ENCODE measurements at places on chromosomes 7 and 10. TPM values are rescaled to one million over a fixed set of nuclear protein-coding genes. Genes with fewer than 3 reads are reported as not detected.

PCDH15 gene
- total RNA-seq, result not detected

ZNF716 gene
- not detected for total RNA-seq

GPNMB gene
- 0.75 TPM for total RNA-seq

WEE2 gene
- not detected for total RNA-seq

NEUROD6 gene
- not detected for total RNA-seq

DNAH11 gene
- 13.1 TPM for total RNA-seq

ANKIB1 gene
- 45.6 TPM for total RNA-seq

FAM131B gene
- total RNA-seq, result 0.41 TPM

FAM25G gene
- total RNA-seq, result not detected

OR2A42 gene
- not detected for total RNA-seq

DNA sequence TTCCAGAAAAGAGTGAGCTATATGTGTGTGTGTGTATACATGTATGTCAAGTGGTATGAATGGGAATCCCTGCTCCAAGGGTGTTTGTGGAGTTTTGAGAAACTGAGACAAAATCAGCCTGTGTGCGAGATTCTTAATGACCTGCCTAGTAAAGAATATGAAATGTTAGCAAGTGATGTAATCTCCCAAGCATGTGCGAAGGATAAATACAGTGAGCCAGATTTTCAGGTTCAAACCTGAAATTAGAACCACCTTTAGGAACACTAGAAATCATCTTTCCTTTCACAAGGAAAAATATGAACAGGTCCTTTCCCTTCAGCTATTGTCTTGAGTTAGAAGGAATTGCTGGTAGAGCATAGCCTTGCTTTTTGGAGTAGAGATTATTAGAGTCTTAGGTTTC, 457.6 kb downstream of the LRMDA start:
- DNase-seq, result no peak

- no peak for DNase-seq
Observed at GRCh38 chr10:95500649-95501048, 60.5 kb downstream of the SORBS1 start.

- DNase-seq, result no peak
Observed at GRCh38 chr7:137828456-137828855, 18.3 kb downstream of the DGKI start.

- peak; percentile 76 for DNase-seq
Observed at GRCh38 chr7:66099551-66100407, 14.9 kb upstream of the CRCP start.

- DNase-seq, result peak; percentile 70
Observed at GRCh38 chr10:19719284-19719683, 96.9 kb upstream of the PLXDC2 start.

GRCh38 chr7:111083413-111083812, 7.5 kb upstream of the LRRN3 start:
- DNase-seq, result peak; percentile 61

GRCh38 chr10:129779126-129780111, 184.7 kb downstream of the EBF3 start:
- no peak for DNase-seq

- DNase-seq, result no peak
Observed at GRCh38 chr10:90193240-90193985, 492.0 kb downstream of the KIF20B start.

DNA sequence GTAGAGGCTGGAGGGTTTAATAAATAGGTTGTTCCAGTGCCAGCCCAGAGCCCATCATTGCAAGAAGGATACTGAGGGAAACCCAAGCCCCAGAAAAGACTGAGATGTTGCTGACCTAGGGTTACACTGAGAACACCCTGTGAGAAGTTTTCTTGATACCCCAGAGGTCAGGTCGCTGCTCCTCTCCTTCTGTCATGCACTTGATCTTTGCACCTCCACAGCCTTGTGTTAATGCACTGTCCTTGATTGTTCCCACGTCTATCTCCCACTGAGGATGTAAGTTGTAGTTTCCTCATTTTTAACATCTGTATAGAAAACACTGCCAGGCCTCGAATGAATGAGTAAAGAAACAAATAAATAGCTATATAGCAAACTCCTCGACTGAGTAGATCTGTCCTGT, 195.3 kb upstream of the AHR start:
- DNase-seq, result no peak

DNA sequence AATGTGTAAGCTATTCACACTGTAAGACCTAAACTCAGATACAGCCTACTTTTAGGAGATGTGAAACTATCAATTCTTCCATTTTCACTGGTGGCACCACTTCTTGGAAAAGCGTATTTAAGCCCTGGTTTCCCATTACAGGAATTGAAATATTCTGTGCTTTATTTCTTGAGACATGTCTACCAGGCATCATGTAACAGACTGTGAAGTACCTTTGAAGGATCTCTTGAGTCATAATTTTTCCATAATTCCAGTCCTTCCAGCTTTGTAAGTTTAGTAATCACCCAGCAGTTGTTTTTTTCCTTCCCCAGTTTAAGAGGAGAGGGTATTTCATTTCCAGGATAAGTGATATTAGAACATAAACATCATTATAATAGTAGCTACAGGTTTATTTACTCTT, 186.0 kb upstream of the PRPS1L1 start:
- no peak for DNase-seq

DNA sequence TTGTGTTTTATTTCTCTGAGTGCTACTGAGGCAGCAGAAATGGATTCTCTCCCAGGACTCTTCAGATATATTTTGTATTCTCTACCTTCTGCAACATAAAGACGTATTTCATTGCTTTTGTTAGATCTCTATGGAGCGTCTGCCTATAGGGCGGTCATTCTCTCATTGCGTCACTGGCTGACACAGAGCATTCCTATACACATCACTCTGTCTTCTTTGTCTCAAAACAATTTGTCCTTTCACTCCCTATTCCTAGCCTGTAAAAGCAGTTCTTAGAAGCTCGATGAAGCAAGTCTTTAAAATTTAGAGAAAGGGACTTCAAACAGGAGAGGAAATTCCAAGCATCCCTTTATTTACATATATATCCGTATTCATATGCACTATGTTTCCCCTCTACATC, 120.6 kb downstream of the CPED1 start:
- no peak for DNase-seq

DNA sequence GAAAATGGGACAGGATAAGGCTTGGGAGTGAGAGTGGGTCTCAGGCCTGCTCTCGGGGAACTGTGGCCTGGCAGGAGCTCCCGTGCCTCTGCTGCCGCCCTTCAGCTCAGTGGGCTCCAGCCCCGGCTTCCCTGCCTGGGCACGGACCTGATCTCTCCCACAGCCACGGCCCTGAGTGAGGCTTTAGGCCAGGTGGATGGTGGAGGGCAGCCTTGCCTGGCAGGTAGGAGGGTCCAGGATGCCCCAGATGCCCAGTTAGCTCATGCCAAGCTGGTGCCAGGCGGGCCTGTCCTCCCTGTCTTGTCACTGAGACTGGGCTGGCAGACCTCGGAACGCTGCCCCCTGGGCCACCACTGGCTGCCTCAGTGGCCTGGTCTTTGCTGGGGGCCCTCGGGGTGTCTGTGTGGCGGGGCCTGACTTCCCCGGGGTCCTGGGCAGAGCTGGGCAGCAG, 116.6 kb downstream of the INPP5A start:
- no peak for DNase-seq

DNA sequence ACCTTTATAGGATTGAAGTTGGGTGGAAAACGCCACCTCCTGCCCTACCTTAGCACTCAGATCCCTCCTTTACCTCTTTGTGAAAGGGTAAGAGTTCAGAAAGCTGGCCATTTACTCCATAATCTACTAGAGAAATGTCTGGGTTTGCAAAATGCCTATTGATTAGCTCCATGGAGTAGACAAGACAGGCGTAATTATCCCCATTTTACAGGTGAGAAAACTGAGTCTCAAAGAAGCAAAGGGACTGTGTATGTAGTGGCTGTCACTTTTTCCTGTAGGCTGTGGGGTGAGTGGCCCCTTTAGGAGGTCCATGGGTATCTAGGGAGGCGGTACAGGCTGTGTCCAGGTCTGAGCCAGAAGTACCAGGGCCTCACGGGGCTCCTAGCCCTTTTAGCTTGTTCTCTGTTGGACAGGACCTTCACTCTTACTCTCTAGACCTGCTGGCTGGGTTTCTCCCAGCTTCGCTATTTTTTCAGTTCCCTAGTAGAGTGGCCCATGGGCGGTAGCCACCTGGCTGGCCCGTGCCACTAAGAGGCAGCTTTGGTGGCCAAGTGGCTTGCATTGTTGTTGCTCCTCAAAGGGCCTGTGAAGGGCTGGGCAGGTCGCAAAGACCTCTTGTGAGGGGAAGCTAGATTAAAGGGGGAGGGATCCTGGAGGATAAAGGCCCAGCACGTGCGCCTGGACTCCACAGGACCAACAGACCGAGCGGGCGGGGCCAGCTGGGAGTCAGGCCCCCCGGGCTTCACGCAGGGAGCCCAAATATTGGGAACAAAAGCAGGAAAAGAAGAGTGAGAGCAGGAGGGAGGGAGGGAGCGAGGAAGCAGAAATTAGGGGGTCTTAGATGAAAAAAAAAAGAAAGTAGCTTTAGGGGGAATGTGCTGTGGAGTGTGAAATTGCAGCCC, 4.7 kb upstream of the PAX2 start:
- no peak for DNase-seq

DNA sequence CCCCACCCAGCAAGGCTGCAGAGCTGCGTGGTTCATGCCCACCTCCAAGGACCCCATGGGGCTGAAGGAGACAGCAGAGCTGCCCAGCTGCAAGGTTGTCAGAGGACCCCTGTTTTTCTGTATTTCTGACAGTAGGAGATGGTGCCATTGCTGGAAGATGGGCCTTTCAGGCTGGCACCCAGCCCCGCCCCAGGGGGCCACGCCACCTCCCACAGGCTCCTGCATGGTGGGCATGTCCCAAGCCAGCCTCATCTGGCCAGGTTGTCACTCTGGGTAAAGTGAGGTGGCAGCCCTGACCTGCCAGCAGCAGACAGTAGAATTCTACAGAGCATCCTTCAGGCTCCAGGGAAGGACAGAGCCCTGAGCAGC, 75.5 kb upstream of the RET start:
- DNase-seq, result no peak

DNA sequence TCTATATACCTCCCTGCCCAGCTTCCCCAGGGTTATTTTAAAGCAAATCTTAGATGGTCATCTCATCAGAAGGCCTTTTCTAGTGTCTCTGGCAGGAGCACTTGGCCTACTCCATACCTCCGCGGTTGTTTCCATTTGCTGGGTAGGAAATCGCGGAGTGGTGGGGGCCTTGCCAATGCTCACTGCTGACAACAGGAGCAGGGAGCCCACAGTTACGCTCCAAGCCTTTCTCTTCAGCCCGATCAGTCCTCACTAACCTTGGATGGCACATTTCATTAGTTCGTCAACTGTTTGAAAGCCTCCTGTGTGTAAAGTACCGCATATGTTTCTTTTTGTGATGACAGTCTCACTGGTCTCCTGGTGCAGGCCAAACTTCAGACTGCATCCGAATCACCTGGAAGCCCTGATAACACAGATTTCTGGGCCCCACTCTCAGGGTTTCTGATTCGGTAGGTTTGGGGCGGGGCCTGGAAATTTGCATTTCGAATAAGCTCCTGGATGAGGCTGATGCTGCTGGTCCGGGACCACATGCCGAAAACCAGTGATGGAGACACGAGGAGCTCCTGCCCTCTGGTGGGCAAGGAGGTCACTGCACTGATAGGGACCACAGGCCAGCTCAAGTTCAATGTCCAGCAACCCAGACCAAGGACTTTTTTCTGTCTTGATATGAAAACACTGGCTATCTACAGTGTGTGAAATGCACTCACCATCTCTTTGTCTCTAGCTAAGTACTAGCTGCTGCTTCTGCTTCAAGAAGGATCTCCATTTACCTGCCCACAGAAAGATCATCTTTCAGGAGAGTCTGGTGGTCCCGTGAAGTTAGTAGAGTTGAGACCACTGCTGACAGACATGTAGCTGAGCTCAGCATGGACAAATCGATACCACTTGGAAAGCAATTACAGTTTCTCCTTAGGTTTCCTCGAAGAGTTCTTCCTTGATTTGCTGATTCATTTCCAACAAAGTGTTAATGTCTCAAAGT, 14.0 kb downstream of the LRGUK start:
- peak; percentile 34 for DNase-seq

DNA sequence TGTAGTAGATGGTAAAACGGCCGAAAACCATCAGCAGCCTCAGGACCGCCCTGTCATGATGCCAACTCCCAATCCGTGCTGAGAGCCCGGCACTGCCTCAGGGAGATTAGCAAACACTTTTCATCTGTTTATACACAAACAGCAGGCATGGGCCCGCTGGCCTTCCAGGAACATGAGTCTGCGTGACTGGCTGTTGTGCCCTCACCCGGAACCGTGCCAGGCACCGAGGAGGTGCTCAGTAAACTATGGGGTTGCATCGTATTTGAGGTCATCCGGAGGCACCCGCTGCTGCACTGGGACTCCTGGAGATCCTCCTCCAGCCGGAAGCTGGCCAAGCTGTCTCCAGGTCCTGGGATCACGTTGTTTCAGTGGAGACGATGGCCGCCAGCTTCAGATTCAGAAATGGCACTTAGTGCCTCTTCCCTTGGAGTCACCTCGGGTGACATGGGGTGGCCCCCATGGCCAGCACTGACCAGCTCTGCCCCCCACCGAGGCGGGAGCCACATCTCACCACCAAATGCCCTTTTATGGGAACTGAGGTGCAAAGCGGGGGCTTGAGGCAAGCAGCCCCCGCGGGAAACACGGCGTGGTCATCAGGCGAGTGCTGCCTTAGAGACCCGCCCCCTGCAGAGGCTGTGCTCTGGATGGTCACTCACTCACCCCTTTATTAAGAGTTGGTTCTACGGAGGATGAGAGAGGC, 585.9 kb downstream of the PTPRN2 start:
- no peak for DNase-seq

GRCh38 chr7:149633976-149634945, 136.7 kb upstream of the ZNF746 start:
- DNase-seq, result no peak

- no peak for DNase-seq
Observed at GRCh38 chr10:8453587-8453986, 399.1 kb downstream of the GATA3 start.

GRCh38 chr10:38127812-38128211, 33.7 kb downstream of the ZNF37A start:
- DNase-seq, result no peak

DNA sequence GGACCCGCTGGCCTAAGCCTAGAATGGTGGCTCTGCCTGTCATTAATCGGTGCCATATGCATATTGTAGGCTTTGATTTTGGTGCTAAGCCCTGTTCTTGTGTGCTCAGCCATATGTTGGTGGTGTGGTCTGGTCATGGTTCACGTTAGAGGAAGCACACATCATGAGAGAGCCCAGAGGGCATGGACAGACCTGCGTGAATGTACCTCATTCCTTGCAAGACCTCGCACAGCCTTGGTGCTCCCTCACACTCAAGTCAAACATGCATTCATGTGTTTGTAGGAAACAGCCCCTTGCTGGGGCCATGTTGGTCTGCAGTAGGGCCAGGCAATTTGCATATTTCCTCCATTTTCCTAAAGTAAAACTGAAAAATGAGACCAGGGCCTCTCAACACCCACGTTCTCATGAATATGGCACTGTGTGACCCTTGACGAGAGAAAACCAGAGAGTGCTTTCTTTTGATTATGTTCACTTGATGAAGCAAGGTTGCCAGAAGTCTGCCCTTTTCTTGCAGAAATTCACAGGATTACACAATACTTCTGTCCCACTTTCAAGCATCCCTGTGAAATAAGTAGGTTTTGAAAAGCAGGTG, 268.7 kb downstream of the CELF2 start:
- DNase-seq, result no peak

- no peak for DNase-seq
Observed at GRCh38 chr7:107138696-107139420, 29.9 kb upstream of the HBP1 start.

All from SJSA1 (cell line).